ENCODE measurements at places on chromosomes 7 and 10. TPM values are rescaled to one million over a fixed set of nuclear protein-coding genes. Genes with fewer than 3 reads are reported as not detected.

Gene BAIAP2L1
- 66.9 TPM for total RNA-seq

Gene EPHB4
- total RNA-seq, result 117 TPM

Gene TMEM72
- not detected for total RNA-seq

Gene CCDC3
- total RNA-seq, result 1.9 TPM

GRCh38 chr10:84352251-84352842 is 24.0 kb downstream of the CCSER2 start:
- peak; percentile 66 for DNase-seq
- H3K36me3 ChIP-seq, result no peaks in the 10 kb centered on the region
- no peaks in the 10 kb centered on the region for H3K4me1 ChIP-seq
- H3K4me3 ChIP-seq, result no peak overlapping the region

GRCh38 chr10:52523696-52524095 is 209.6 kb downstream of the DKK1 start:
- H3K36me3 ChIP-seq, result no peaks in the 10 kb centered on the region
- H3K4me1 ChIP-seq, result peaks cover 6% of the 10 kb centered on the region
- DNase-seq, result no peak
- no peak overlapping the region for H3K4me3 ChIP-seq

DNA sequence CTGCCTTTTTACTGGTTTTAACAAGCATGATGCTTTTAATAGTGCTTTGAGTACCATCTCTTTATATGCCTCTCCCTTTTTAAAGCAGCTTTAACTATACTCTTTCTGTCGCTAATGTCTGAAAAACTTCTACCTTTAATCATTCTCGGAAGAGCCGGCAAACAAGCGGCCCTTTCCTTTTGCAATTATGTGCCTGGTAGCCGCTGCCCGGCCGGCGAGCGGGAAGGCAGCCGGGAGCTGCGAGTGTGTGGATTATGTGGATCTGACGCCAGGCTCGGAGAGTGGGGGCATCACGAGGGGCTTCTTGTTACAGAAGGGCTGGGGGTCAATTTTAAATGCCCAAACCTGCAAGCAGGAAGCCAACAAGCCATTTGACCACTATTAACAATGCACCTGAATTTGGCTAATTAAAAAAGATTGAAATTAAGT is 120.9 kb downstream of the BUB3 start:
- H3K27ac ChIP-seq, result no peak overlapping the region
- H3K4me1 ChIP-seq, result no peaks in the 10 kb centered on the region
- H3K4me3 ChIP-seq, result no peak overlapping the region
- no peak for DNase-seq
- no peaks in the 10 kb centered on the region for H3K36me3 ChIP-seq

GRCh38 chr10:29730458-29730857 is 95.7 kb upstream of the SVIL start:
- H3K27me3 ChIP-seq, result no peaks in the 10 kb centered on the region
- peaks cover 39% of the 10 kb centered on the region for H3K4me1 ChIP-seq
- H3K36me3 ChIP-seq, result no peaks in the 10 kb centered on the region
- no peak for DNase-seq

- H3K4me3 ChIP-seq, result no peak overlapping the region
- H3K36me3 ChIP-seq, result no peaks in the 10 kb centered on the region
- DNase-seq, result no peak
- no peaks in the 10 kb centered on the region for H3K4me1 ChIP-seq
- no peaks in the 10 kb centered on the region for H3K27me3 ChIP-seq
Measured at GRCh38 chr7:46864716-46865115, 717.2 kb downstream of the TNS3 start.

GRCh38 chr7:92909686-92910475 is 73.5 kb upstream of the CDK6 start:
- H3K36me3 ChIP-seq, result no peaks in the 10 kb centered on the region
